ENCODE measurements at places on chromosomes 5 and 9.
A peak's percentile ranks its signal among the peaks of the same experiment; 100 is the strongest.

GRCh38 chr5:3657364-3658022, 61.9 kb downstream of the IRX1 start:
- DNase-seq = no peak

- DNase-seq = no peak
Observed at GRCh38 chr5:1399737-1400136, 45.5 kb downstream of the SLC6A3 start.

DNA sequence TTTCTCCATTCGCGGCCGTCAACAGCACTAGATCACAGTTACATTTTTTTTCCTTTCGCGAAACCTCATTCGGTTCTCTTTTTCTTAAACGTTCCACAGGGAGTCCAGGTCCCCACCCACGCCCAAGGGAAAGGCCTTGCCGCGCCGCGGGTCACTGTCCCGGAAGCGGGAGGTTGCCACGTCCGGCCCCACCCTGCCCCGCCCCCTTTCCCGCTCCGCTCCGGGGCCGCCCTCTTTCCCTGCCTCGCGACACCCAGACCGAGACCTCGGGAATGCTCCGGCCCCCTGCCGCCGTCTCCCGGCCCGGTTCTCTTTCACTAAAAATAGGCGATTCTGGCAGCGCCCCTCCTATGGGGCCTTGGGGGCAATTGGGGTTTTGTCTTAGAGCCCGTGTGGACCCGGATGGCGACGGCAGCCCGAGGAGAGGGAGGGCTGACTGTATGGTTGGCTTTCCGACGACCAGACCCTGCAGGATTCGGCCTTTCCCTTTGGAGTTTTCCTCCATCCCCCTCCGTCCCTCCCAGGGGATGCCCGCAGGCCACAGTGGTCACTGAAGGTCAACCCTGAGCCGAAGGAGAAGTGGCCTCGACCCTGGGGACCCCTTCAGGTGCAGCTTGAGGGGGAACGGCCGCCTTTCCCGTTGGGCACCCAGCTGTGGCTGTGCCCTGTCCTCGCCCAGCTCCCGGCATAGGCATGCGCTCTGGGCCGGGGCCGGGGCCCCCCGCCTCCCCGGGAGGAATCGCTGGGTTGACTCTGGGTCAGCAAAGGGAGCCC, 2.8 kb upstream of the RACK1 start:
- DNase-seq = peak; percentile 89

GRCh38 chr9:68974431-68974830, 39.5 kb downstream of the PRKACG start:
- no peak for DNase-seq

GRCh38 chr5:166725593-166725992, 1565.9 kb upstream of the WWC1 start:
- DNase-seq = no peak

- DNase-seq = no peak
Observed at GRCh38 chr9:127847178-127847510, 7.3 kb downstream of the ENG start.

GRCh38 chr9:133684121-133684935, 48.2 kb downstream of the DBH start:
- no peak for DNase-seq

DNA sequence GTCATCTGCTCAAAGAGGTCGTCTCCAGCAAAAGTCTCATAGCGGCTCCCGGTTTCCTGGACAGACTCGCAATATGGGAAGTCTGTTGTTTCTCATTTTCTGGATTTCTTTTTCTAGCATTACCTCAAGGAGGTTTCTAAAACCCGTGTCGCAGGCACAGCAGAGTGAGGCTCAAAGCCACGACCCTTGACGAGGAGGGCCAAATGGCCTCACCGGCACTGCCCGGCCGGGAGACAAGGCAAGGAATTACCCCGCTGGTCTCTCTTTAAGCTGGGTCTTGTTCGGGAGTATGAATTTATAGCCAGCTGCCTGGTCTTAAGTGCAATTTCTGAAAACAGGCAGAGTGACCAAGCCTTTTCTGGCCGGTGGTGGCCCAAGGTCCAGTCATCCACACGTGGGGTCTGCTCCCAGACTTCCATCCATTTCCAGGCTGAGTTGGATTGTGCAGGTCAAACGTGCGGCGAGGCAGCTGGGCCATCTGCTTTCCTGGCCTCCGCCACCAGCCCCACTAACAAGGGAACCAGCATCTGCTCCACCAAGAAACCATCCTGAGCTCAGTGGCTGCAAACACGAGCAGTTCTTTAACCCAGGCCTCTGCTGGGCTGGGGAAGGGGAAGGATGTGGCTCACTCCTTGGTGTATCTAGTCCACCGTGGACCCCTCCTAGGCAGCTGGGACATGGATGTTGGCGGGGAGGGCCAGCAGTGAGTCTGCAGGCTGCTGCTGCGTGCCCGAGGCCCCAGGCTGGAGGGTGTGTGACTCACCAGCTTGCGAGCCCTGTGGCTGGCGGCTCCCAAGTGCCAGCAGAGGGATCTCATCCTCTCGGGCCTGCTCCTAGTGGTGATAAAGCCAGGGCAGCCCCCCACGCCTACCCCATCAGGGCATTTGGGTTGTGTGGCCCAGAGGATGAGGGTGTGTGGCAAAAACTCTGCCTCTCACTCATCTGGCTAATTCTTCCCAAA, 55.6 kb upstream of the COL5A1 start:
- peak; percentile 84 for DNase-seq

GRCh38 chr5:17292434-17293015, 75.1 kb downstream of the BASP1 start:
- DNase-seq = no peak

- no peak for DNase-seq
Observed at GRCh38 chr5:133457439-133458355, 154.6 kb downstream of the FSTL4 start.

DNA sequence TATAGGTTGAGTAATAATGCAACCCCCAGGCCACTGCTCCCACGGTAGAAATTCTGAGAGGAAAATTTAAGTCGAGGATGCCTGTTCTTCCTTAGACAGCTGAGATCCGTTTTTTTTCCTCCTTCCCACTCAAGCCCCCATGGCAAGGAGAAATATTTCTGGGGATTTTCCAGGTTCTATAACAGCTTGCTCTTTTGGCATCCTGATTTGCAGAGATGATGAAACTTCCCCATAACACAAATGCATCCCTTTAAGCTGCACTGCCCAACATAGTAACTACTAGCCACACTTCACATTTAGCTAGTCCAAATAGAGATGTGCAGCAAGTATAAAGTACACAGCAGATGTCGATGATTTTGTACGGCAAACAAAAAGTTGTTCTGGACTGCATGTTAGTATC, 32.5 kb upstream of the GNA14 start:
- no peak for DNase-seq
